ENCODE measurements at places on chromosomes 1 and 21.

DNA sequence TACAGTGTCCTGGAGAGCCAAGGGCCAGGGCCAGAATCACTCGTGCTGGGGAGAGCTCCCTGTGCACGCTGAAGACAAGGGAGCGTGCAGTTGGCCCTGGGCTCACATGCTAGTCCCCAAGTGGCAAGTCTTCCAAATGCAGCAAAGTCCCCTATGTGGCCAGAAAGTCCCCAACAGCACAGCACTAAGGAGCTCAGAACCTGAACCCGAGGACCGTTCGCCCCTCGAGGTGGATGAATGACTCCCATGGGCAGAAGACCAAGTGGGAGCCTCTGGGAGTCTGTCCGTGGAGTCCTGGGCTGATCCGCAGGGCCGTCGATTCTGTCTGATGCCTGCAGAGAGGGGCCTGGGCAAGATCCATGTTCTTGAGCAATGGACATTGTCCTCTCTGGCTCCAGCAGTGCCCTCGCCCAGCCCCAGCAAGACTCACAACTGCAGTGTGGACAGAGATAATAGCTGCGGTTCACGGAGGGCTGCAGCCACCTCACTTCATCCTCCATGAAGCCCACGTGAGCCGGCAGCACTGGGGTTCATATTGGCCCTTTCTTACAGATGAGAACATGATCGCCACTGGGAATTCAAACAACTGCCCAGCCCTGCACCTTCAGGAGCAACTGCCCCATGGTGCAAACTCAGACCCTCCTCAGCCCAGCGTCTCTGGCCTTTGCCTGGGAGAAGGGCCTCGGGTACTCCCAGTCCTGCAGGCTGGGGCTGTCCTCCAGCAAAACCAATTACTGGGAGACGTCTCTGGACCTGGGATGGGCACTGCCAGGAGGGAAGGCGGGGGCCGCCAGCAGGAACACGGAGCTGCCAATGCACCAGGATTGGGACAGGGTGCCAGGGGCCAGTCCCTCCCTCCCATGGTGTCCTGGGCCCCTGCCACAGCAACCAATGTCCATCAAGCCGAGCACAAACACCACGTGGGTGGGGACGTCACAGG lies 243.7 kb downstream of the NPHP4 start:
- DNase-seq: no peak

DNA sequence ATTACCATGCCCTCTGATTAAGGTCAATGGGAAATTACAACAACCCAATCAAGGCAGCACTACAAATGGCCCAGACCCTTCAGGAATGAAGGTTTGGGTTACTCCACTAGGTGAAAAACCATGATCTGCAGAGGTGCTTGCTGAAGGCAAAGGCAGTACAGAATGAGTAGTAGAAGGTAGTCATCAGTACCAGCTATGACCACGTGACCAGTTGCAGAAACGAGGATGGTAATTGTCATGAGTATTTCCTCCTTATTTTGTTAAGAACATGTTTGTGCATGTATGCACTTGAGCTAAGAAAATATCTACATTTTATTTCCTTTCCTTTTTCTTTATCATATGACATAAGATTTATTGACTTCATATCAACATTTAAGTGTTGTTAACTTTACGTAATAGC lies 607.1 kb downstream of the KCNT2 start:
- no peak for DNase-seq

DNA sequence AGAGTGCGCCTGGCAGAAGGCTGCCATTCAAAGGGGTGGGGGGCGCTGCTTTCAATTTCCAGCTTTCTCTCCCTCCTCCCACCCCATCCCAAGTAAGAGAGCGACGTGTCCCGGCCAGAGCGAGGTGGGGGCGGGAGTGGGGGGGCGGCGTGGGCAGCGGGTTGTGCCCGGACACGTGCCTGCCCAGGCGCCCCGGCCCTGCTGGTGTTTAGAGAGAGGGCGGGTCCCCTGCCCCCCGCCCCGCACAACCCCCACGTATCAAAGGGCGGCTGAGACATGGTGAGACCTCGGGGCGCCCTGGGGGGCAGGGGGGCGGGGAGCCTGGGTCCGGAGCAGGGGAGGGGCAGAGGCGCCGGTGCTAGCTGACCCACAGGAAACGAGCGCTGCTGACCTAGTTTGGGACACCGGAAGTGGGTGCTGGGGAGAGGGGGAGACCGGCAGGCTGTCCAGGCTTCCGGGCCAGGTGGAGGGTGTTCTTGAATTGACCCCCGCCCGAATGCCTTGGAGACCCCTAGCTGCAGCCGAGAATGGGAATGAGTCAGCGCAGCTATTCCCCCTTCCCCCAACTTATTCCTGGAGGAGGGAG lies 1.3 kb downstream of the ZBTB7B start:
- DNase-seq: no peak

- no peak for DNase-seq
Observed at GRCh38 chr1:26410706-26411623, at the start of gene LIN28A. Gene LIN28A (plus strand): TSS chr1:26410817. CDS start chr1:26410892, 75 bp downstream.

GRCh38 chr1:25772164-25772563 lies 27.8 kb upstream of the SELENON start:
- DNase-seq: no peak

GRCh38 chr1:41621256-41621655 lies 136.8 kb upstream of the EDN2 start:
- no peak for DNase-seq

DNA sequence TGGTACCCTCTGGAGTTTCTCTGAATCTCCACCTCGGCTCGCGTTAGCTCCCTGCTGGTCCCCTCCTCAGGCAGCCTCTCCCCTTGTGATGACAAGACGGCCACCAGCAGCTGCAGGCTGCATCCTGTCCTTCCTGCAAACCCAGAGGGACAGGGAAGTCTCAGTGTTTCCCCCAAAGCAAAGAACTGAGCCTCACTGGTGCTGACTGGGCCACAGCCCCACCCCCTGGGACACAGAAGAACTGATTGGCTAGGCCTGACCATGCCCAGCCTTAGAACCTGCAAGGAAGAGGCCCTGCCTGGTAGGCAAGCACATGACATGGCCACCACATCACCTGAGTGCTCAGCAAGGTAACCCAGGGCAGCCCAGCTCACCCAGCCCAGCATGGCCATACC lies 34.6 kb downstream of the TMEM51 start:
- no peak for DNase-seq

DNA sequence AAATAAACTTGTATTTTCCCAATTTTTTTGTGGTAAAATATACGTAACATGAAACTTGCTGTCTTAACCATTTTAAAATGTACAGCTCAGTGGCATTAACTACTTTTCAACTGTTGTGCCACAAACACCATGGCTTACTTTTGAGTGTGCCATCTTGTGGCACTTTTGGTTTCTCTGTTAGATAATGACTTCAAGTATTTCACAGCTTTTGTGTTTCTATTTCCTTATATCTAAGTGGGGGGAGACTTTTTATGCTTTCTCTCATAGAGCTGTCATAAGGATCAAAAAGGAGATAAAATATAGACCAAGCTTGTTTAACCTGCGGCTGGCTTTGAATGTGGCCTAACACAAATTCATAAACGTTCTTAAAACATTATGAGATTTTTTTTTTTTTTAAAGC lies 44.3 kb downstream of the CDC14A start:
- DNase-seq: no peak

- no peak for DNase-seq
Observed at GRCh38 chr1:5578690-5579089, 413.5 kb downstream of the NPHP4 start.

Data from smooth muscle cell of the brain vasculature (primary cell).